Activated naive CD4-positive, alpha-beta T cell treated with anti-CD3 and anti-CD28 coated beads for 36 hours (primary cell): ENCODE measurements at places on chromosomes 1 and 21. TPM values are rescaled to one million over a fixed set of nuclear protein-coding genes. Genes with fewer than 3 reads are reported as not detected.

- no peak for DNase-seq
Observed at GRCh38 chr21:15935530-15935929, 205.7 kb downstream of the USP25 start.

DNA sequence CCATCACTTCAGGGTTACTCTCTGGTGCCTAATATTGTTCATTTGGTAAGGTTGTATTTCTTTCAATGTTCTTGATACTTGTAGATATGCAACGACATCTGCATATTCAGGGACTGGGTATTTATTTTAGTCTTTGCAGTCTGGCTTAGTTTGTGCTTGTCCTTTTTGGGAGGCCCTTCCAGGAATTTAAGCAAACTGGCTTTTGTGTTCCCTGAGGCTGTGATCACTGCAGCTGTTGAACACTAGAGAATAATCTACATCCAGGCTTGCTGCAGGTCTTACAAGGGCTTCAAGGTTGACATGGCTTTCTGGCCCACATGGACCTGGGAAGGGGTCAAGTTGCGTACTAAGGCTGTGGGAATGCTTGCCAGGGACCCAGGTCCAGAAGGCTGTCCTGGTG, 72.1 kb downstream of the CCDC18 start:
- DNase-seq, result no peak

GRCh38 chr1:77220687-77221463, 1.6 kb upstream of the PIGK start:
- DNase-seq, result no peak

- no peak for DNase-seq
Observed at GRCh38 chr1:30733493-30733892, 10.1 kb upstream of the MATN1 start.

DNA sequence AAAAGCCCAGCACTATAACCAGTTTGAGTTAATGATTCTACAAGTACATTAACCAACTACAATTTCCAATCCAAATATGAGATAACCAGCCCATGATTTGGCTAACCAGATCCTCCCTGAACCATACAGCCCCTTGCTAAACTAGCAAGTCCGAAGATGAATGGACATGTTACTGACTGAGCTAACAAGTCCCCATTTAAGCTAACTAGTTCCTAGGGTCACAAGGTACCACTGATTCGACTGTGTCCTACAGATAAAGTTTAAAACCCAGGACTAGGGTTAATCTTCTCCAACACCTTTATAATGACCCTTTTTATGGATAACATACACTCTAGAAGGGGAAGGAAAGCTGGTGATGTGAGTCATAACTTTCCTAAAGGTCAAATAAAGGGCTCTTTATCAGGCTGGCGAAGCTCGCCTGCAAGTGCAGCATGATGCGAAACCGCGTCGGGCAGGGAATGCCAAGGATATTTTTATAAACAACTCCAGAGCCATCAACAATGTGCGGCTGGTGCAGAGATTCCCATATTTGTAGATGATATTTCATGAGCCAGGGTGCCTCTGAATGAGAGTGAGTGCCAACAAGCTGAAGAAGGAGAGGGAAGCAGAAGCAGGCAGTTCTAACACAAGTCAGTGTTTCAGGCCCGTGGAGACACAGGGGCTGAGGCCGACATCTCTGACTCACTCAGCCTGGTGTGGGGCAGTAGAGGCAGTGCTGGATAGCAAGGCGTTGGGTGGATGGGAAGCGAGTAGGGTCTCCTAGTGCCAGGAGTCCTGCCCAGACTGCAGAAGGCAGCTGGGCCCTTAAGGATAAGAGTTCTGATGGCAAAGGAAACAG, 75.6 kb upstream of the ROR1 start:
- DNase-seq, result no peak

DNA sequence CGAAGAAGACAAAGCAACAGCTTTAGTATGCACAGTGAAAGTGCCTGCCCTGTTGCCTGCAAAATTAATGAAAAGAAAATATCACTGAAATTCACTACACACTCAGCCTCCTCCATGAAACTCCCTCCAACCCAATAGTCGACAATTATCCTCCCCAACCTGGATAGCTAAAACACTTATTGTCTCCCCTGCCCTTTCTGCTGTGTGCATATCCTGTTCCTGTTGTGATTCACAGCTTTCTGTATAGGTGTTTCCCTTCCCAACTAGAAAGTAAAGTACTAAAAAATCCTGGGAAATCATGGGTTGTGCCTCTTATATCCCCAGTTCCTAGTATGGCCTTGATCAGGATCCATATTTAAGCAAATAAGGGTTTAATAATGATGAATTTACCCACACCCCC, 412.1 kb downstream of the LTN1 start:
- DNase-seq, result no peak

DNA sequence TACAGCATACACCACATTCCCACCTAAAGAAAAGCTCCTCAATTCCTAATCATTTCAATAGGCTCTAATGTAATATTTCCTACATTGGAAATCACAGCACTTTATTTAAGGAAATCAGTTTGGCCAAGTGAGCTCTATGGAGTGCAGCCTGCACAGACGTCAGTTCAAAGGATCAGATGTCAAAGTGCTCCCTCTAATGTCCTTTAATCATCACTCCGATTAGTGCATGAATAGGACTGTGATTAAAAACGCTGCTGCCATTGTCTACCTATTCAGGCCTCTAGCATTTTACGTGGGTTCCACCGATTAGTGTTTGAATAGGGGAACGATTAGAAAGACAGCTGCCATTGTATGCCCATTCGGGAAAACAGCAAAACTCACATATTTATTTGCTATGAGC, 50.2 kb downstream of the DPYD start:
- DNase-seq, result no peak

GRCh38 chr21:26969971-26970725, 3.3 kb upstream of the ADAMTS5 start:
- no peak for DNase-seq

DNA sequence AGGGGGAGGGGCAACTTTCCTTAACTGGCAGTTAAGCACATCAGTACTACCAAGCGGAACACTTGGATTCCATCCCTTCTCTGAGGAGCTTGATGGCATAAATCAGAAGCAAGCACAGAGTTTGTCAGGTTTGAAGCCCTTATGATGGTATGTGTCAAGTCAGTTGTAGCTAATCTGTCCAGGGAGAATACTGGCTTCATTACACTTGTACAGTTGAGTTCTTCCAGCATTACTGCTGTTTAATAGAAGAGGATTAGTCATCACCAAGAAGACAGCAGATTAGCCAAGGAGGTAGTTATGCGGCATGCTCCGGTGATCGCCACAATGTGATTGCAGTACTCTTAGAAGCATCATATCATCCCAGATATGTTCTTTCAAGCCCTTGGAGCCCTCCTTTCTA, 2.1 kb upstream of the TDRD5 start:
- no peak for DNase-seq

- no peak for DNase-seq
Observed at GRCh38 chr1:168468042-168468809, 75.6 kb downstream of the XCL2 start.

Gene DCST1
- total RNA-seq, result not detected

Gene ACOT11
- total RNA-seq, result 1.2 TPM

Gene RIPPLY3
- total RNA-seq, result 0.10 TPM
